Epithelial cell of esophagus (primary cell): ENCODE measurements at places on chromosomes 3 and 15.

GRCh38 chr3:38116471-38117162 lies 20.3 kb downstream of the ACAA1 start:
- no peak for DNase-seq

DNA sequence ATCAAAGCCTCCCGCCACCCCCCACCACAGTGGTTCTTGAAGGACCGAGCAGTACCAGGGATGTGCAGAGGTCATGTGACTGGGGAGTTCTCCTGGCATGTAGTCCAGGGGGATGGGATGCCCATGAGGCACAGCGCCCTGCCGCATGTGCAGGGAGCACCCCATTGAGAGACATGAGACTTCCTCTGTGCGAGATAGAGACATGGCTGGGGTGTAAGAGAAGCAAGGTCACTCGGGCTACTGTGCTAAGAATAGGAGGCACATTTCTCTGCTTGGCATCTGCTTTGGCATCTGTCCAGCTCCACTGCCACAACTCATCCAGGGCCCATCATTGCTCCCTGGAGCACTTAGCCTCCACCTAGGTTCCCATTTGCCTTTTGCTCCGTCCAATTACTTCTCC lies 2.4 kb upstream of the CYP1A1 start:
- DNase-seq = no peak

- no peak for DNase-seq
Measured at GRCh38 chr15:99095626-99096025, 9.3 kb upstream of the SYNM start.

DNA sequence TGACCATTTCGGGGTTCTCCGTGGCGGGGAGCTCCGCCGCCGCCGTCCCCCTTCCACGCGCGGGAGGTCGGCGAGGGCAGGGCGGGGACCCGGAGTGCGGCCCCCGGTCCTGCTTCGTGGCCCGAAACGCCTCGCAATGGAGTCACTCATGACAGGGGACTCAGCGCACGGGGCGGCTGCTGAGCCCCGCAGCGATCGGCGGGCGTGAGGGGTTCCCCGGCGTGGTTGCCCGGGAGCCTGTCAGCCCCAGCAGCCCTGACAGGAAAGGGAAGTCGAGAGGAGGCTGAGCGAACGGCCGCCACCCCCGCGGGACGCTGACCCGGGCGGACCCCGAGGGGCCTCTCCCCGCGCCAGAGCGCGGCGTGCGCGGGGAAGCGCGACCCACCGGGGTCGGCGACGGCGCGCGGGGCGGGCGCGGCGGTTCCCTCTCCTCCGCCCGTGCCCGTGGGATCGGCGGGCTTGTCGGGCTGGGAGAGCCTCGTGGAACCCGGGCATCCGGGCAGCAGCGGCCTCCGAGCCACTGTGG lies 564 bp upstream of the PIGZ start:
- peak; percentile 34 for DNase-seq

DNA sequence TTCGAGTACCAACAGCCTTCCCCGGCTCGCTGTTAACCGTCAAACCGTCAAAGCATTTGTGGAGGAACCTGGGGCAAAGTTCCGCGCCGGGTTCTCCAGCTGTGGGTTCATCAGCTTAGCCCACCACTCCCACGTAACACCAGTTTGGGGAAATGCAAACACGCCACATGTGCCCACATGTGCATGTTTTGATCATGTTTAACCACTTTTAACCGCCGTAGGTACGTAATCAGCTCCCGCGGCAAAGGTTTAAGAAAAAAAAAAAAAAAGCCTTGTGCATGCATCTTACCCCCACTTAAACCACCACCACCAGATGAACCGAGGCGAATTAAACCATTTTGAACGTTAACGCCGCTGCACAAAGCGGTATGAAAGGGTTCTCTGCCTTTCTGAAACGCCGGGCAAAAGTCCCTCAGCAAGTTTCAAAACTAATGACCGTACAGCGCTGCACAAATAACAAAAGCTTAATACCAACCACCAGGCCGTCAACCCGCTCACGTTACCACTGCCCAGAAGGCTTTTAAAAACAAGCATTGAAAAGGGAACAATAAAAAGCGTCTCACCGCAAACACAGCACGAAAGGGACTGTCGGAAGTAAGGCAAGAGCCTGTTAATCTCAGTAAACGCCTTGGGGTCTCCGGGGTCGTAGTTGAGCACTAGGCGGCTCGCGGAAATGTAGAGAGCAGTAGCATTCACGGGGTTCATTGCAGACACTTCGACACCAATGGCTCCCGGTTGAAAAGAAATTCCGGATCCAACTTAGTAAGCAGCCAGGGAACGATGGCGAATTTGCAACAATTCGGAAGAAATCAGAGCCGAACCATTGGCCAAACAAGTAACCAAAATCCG lies 1.5 kb downstream of the MSL2 start:
- peak; percentile 29 for DNase-seq

- DNase-seq = no peak
Measured at GRCh38 chr3:43246976-43247375, 39.4 kb upstream of the SNRK start.

DNA sequence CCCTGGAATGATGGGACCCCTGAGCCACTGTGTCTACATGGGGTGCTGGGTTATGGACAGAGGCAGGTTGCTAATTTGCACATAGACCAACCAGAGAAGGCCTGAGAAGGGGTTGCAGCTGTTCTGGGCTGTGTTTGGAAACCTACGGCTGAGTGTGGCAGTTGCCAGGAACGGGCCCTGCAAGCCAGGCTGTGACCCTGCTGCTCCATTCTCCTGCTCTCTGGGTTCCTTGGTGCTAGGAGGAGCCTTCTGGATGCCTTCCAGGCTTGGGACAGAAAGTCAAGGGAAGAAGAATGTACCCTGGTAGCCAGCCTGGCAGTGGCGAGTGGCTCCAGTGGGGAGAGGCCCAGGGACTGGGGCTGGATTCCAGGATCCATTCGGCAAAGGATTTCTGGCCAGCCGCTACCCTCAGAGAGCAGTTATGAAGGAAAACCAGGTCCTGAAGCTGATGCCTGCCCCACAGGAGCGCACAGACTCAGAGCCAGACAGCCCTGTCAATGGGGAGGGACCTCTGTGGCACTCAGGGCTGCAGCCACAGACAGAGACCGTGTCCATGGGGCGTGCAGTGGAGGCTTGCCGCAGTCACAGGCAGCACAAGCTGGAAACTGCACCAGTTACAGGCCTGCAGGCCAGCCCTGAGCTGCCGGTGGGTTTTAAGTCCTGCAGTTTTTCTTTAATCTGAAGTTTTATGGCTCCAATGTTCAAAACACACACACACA lies 55.1 kb upstream of the ACAD9 start:
- DNase-seq = no peak

DNA sequence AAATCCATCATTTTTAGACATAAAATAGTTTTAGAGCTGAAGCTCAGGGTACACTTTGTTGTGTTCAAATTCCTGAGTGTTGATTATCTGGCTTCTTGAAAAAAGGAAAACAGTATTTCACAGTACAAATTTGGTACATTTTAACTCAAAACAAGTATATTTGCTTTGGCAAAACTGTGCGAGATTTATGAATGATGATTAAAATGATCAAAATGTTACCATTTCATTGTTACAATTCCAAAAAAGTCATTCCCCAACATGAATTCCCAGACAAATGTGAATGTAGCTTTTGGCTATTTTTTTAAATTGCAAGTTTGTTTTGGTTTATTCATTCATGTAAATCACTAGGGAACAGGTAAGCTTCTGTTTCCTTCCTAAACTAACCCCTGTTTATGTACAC lies 347.4 kb upstream of the DCBLD2 start:
- no peak for DNase-seq

DNA sequence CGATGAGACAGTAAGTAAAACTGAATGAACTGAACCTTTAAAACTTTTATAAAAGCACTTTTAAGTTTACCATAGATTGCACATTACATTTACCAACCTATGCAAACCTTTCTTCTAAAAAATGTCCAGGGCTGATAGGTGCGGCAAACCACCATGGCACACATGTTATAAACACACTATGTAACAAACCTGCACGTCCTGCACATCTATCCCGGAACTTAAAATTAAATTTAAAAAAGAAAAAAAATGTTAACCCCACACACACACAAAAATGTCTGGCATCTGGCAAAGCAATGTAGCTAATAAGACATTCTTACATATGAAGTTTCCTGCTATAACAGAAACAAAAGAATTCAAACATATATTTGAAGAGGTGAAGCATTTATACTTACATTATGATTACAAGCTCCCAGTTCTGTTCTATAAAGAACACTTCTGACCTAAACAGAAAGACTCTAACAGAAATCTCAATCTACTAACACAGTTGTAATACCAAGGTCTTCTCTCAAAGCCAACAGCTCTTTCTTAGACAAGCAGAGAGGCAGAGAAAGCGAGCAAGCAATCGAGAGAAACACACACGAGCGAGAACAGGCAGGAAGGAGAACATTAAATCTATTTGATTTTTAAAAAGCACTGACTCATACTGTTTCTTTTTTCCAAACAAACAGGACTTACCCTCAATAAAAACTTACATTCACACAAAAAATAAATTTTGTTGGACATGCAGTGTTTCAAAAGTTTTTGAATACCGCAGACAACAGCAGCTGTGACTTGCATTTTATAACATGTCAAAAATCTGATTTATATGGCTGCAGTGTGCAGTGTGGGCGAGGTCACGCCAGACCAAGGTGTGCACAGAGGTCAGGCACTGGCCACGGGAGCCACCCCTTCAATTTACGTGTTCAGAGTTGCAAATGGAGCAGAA lies at the start of gene NRG4:
NRG4 (minus strand) TSS at position 798 of the 925 bp plus-strand sequence. CDS start 1,194 bp downstream, outside the sequence.
- DNase-seq = peak; percentile 6

- peak; percentile 31 for DNase-seq
Measured at GRCh38 chr15:80840182-80841130, 61.3 kb downstream of the CEMIP start.

GRCh38 chr3:119300991-119301391 lies 6.8 kb downstream of the ARHGAP31 start:
- peak; percentile 15 for DNase-seq

DNA sequence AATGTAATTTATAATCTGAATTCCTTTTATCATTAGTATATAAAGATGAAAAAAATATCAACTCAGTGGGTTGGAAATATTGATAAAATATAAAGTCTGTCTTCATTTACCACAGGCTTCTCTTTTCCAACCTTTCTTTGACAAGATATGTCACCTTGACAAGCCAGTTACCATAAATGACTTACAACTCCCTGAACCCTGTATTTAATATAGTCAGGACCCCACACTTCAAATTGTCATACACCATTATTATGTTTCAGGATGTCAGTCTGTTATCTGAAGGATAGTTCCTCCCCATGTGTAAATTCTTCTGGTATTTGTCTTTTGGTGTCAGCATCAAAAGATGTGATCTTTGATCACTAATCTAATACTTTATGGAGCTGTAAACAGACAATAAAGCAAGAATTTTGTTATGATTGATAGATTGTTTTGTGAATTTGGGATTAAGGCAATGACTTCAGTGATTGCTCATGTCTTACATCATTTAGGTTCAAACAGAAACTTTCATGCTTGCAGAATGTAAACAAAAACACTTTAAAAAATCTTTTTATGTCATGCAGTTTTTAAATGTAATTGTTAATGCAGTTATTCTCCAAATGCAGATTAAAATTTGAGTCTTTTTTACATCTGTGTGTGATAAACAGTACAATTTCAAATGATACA lies 503.5 kb upstream of the BCHE start:
- no peak for DNase-seq

DNA sequence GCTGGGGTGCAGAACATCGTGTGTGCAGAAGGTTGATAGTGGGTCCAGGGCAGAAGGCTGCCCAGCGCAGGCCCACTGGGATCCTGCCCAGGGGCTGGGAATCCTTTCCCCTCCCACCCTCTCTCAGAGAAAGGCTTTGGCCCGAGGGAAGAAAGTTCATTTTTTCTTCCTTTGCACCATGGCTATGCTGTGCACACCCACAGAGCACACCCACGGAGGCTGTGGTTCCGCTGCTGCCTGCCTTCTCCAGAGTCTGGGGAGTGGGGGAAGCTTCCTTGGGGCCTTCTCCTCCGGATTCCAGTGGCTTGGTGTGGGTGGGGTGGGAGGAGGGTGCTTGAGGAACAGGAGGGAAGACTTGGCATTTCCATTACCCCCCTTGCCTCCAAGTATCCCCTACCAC lies 7.0 kb upstream of the PRKCD start:
- DNase-seq = no peak

DNA sequence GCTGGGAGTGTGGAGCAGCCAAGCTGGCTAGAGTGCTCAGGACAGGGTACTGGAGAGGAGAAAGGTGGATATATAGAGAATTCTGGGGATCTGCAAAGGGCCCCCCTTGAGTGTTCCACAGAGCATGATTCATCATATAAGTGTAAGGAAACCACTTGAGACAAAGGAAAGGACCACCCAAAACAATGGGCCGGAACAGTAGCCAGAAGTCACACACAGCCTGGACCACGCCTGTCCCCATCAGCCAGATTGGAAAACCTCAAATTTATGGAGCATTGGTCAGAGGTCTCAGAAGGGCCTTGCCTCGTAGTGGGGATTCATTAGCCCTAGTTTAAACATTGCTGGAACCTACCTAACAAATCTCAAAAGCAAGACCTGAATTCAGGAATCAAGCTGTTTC lies 4.9 kb upstream of the KNSTRN start:
- no peak for DNase-seq

- DNase-seq = peak; percentile 16
Measured at GRCh38 chr15:65836665-65837064, 32.6 kb upstream of the RAB11A start.

GRCh38 chr3:112407888-112408702 lies 75.1 kb downstream of the CD200 start:
- no peak for DNase-seq

GRCh38 chr3:23497156-23497555 lies 294.0 kb downstream of the UBE2E2 start:
- DNase-seq = no peak

DNA sequence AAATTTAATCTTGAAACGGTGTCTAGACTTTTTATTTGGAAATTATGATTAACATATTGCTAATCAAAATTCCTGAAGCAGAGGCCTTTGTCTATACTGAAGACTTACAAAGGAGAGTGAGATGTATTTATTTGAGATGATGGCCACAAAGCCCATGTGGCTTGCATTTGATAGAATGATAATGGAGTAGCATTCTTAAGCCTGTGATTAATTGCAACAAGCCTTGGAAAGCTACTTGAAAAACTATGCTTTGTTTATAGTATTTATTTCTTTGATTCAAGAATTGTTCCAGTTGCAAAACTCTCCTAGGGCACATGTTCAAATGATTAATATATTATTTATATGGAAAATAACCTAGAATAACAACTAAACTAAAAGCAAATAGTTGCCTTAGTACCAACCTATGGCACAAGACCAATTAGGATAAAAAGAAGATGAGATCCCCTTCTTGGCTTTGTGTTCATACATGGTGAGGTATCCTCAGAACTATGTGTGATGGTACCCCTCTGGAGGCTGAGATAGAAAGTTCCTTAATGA lies 244.1 kb upstream of the TBL1XR1 start:
- DNase-seq = no peak
